ENCODE measurements at places on chromosomes 1 and 21.

DNA sequence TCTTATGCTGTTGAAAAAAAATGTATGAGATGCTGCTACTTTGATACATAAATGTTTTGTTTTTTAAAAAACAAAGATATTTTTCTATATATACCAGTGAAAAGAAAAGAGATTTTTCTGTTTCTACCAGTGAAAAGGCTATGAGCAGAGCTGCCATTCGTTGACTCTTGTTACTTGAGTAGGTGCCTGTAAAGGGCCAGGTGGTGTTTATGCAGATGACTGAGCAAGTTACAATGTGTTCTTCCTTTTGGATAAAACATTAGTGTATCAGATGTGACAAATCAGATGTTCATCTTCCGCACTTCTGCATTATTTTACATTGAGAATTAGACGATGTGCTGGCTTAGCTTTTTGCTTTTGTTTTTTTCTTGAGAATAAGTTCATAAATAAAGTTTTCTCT lies 45.4 kb downstream of the BARHL2 start:
- no peak for DNase-seq

DNA sequence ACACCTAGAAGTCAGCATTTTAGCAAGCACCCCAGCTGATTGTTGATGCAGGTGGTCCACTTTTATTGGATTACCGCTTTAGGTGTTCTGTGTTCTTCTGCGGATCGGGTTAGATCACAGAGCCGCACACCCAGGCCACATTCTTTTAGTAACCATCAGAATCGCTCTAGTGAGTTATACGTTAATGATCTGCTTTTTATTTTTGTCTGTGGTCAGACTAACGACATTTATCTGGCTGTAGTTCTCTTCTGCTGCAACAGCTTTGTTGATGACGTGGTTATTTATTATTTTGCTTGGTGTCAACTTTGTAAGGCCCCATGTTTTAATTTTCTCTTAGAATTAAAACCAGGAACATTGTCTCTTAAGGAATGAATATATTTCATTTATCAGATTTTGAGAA lies 18.2 kb downstream of the SCCPDH start:
- DNase-seq = no peak

GRCh38 chr21:14058566-14058965 lies 152.2 kb downstream of the LIPI start:
- no peak for DNase-seq

- DNase-seq = no peak
These were observed 49.7 kb upstream of the SLC2A1 start for GRCh38 chr1:43008115-43009060.

- DNase-seq = no peak
These were observed 489 bp downstream of the ACTN2 start for GRCh38 chr1:236686815-236687160.

DNA sequence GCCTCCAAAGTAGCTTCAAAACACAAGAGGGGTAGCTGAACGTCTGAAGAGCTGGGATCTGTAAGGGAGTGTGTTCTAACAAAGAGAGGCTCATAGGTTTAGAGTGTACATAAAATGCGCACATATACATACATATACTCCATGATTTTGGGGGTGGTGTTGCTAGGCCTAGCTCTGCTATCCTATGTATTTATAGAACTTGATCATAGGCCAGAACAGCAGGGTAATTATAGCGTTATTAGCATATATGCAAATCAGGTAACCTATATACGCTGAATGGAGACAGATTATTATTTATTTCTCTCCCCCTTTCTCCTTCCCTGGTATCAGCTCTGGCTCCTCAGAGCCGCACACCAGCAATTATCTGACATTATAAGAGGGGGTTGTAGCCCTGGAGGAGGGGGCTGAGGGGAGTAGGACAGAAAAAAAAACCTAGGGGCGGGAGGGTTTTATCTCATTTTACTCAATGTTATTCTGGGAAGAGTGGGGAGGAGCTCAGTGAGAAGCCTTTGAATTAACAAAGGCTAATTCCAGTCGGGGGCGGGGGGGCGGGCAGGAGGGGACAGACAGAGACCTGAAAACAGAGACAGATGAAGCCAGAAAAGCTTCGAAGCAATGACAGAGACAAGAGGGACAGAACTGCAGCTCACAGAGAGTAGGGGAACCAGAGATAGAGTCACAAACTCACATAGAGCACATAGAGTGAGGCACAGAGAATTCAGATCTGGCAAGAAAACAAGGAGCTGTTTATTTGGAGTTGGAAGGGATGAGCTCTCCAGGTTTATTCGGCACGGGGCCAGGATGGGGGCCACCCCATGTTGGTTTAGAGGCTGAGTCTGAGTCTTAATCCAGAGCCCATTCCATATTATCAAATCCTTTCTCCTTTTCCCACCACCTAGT lies 63.0 kb downstream of the RHBG start:
- DNase-seq = no peak

GRCh38 chr1:69569175-69569541 lies 1.4 kb downstream of the LRRC7 start:
- no peak for DNase-seq

DNA sequence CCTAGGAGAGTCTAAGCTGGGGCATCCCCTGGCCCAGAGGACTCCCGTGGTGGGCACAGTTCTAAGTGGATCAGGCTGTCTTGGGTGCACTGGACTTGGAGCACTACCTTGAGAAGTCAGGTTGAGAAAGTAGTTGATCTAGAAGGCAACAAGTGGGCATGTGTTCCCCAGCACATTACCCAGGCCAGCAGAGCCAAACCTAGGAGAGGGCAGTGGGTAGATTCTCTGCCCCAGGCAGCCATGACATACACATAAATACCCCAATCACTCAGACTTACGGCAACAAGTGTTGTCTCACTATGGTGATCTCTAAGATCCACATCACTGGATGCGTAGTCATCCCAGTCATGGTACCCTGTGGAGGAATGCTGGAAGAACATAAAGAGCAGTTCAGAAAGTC lies 1.6 kb upstream of the PMF1 start:
- DNase-seq = no peak

- peak; percentile 68 for DNase-seq
These were observed 82.0 kb downstream of the UCHL5 start for GRCh38 chr1:192977089-192977706.

- DNase-seq = no peak
These were observed 57.3 kb upstream of the EFHD2 start for GRCh38 chr1:15352128-15352957.
